ENCODE measurements at places on chromosomes 7 and 10.

DNA sequence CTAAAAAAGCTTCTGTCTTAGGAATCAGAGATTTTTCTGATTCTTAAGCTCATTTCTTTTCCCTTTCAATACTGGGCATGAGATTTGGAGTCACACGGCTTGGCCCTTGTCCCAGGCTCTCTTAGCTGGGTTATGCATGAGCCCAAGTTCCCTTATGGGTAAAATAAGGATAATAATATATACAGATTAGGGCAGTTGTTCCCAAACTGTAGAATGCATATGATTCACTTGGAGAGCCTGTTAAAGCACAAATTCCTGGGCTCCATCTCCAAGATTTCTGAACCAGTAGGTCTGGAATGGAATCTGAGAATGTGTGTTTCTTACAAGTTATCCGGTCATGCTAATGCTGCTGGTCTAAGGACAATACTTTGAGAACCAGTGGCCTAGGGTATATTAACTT, 154.0 kb downstream of the REEP3 start:
- DNase-seq = no peak

DNA sequence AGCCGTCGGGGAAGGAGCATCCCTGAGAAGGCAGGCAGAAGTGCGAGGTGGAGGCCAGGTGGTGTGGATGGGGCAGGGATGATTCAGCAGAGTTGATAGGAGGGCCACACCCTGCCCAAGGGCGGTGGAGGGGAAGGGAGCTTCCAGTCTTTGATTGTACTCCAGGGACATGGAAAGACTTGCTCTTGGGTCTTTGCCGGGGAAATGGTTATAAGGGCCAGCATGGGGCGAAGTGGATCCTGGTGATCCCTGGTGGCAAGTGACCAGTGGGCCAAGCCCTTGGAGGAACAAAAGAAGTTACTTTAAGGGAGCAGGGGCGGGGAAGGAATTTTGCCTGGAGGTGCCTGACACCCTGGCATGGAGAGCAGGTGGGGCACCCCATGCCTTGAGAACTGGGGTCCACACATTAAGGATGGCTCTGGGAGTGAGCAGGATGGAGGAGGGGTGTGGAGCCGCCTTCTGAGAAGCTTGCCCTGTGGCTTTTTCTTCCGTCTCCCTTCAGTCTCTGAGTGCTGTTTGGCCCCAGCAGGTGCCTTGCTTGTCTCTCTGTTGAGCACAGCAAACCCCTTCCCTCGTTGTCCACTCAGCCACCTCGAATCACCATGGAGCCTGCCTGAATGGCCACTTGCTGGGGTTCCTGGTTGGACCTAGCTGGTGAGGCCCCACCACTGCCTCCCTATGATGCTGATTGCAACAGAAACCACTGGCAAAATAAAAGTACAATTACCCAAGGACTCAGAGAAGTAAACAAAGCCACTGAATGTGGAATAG, 83.9 kb downstream of the RAMP3 start:
- no peak for DNase-seq

- no peak for DNase-seq
Observed at GRCh38 chr10:33101392-33101787, 143.4 kb upstream of the ITGB1 start.

- DNase-seq = no peak
Observed at GRCh38 chr10:48767373-48768143, 82.9 kb downstream of the WDFY4 start.

- no peak for DNase-seq
Observed at GRCh38 chr7:150003304-150003810, 129.6 kb downstream of the ATP6V0E2 start.

- no peak for DNase-seq
Observed at GRCh38 chr10:62907470-62908212, 91.5 kb upstream of the EGR2 start.

DNA sequence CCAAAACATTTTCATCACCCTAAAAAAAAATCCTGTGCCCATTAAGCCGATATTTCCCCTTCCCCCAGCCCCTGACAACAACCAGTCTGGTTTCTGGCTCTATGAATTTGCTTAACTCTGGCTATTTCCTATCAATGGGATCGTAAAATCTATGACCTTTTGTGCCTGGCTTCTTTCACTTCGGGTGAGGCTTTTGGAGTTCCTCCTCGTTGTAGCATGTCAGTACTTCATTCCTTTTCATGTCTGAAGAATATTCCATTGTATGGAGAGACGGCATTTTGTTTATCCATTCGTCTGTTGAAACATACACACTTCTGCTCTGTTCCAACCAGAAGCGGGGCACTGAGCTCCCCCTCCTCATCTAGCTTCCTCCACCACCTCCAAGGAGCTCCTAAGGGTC, 29.5 kb downstream of the TACC2 start:
- no peak for DNase-seq

DNA sequence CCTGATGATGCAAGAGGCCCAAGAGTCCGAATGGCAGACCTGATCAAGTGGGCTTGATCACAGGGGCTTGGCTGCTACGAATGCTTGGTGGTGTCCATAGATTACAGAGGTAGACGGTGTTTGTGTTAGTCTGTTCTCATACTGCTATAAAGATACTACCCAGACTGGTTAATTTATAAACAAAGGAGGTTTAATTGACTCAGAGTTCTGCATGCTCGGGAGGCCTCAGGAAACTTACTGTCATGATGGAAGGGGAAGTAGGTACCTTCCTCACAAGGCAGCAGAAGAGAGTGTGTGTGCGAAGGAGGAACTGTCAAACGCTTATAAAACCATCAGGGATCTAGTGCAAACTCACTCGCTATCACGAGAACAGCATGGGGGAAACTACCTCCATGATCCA, 268.9 kb upstream of the KLF6 start:
- DNase-seq = no peak

- DNase-seq = no peak
Observed at GRCh38 chr10:69728335-69728870, 73.3 kb upstream of the COL13A1 start.

- no peak for DNase-seq
Observed at GRCh38 chr10:60777696-60778213, 523 bp upstream of the CDK1 start.

- DNase-seq = no peak
Observed at GRCh38 chr7:139591550-139592195, 68.2 kb downstream of the CLEC2L start.

GRCh38 chr7:36285276-36285675, 104.4 kb upstream of the ANLN start:
- DNase-seq = no peak

- no peak for DNase-seq
Observed at GRCh38 chr10:90579602-90580242, 278.1 kb downstream of the HTR7 start.

DNA sequence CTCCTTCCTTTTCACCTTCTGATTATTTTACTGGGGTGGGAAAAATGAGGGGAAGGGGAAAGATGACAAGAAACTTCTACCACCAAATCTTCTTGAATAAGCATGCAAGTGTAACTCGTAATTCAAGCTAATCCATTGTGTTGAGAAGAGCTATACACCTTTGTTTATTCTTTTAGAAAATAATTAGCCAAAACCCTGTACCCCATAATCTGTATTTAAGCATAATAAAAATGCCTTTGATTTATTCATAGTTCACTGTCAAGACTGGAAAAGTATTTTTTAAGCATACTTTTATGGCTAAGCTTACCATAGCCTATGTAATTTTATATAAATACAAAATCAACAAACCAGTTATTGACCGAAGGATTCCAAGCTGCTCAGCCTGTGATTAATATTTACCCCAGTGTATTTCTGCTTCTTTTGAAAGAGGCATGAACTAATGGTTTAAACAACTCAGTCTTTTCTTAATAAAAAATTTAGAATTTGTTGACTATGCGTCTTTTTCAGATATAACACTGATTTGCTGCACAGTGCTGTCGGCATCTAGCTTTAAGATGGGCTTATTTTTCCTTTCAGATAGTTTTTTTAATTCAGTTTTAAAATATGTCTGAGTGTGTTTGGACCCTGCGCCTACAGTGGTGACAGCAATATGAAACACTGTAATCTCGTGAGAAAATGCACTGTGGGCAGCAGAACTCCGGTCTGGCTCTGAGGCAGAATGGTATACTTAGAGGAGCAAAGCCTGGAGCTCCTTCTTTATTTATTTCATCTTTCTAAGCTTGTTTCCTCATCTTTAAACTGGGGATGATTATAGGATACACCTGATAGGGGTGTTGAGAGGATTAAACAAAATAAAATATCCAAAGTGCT, 238.8 kb upstream of the LRGUK start:
- DNase-seq = no peak

- DNase-seq = peak; percentile 28
Observed at GRCh38 chr7:105990727-105991453, 27.8 kb downstream of the CDHR3 start.

DNA sequence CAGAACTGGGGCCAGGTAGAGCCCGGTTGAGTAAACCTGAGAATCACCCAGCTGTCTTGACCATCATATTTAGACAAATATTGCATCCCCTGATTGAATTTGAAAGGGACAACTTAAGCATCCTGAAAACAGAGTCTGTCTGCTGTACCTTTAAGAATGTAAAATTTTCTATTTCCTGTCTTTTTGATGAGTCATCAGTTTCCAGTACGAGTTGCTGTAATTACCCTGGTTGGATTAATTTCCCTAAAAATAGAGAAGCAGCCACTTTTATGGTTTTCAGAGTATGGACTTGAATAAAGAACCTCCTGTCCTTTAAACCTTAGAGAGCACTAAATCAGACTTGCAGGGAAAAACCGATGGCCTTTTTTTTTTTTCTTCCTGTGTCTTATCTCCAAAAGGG, 164.6 kb upstream of the SH2B2 start:
- DNase-seq = no peak

DNA sequence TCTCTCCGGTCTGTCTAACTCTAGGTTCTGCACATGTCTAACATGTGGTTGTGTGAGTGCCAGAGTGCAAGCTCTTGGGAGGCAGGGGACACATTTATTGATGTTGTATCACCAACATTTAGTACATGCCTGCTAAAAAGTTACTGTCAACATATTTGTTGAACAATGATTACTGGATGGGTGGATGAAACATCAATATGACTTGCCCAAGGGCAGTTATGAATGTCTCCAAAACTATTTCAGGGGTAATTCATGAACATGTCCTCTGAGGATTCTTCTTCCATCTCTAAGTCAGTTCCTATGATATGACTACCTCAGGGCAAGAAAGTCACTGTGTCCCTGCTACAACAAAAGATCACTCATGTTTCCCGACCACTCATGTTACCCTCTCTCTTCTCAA, 91.3 kb upstream of the STEAP1B start:
- DNase-seq = no peak

GRCh38 chr7:75819711-75820110, 6.1 kb upstream of the CCL24 start:
- DNase-seq = no peak

GRCh38 chr10:130326954-130327353, 190.8 kb downstream of the GLRX3 start:
- no peak for DNase-seq

DNA sequence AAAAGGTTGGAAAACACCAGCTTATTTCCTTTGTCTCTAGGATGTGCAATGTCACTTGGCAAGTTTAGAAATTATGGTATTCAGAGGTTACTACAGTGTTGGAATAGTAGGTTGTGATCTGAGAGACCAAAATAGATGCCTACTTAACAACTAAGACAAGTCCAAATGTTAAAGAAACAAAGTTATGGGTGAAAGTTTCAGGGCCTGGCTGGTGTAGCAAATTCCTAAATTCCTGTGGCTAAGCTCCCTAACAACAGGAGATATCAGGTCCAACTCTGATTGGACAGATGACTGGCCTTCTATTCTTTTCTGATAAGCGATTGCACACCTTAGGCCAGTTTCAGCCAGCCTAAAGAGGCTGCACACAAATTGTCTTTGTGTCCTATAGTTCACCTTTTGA, 873.5 kb downstream of the REEP3 start:
- DNase-seq = no peak

GRCh38 chr7:47622946-47623640, 41.2 kb upstream of the TNS3 start:
- DNase-seq = peak; percentile 57

GRCh38 chr10:68506411-68506810, 20.9 kb downstream of the SLC25A16 start:
- DNase-seq = no peak

GRCh38 chr10:114412907-114413797, 8.8 kb upstream of the AFAP1L2 start:
- DNase-seq = no peak

DNA sequence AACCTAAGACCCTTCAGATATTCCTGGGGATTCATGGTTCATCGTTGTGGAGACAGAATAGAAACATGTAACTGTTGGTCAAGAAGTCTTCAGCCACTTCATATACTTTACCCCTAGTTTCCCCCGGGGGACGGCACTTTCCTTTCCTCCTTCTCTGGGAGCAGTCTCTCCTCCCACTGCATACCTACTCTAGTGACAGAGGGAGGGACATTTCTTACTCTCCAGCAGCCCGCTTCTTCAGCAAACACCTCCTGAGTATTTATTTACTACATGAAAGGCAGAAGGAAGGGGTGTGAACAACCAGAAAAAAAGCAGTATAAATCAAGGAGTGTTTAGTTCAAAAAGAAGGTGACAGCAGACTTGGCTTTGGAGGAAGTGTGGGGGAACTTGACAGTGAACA, 69.0 kb downstream of the LHFPL3 start:
- no peak for DNase-seq

- no peak for DNase-seq
Observed at GRCh38 chr7:37493123-37493522, 44.5 kb upstream of the ELMO1 start.

GRCh38 chr7:154583454-154583853, 419.5 kb downstream of the PAXIP1 start:
- DNase-seq = no peak

DNA sequence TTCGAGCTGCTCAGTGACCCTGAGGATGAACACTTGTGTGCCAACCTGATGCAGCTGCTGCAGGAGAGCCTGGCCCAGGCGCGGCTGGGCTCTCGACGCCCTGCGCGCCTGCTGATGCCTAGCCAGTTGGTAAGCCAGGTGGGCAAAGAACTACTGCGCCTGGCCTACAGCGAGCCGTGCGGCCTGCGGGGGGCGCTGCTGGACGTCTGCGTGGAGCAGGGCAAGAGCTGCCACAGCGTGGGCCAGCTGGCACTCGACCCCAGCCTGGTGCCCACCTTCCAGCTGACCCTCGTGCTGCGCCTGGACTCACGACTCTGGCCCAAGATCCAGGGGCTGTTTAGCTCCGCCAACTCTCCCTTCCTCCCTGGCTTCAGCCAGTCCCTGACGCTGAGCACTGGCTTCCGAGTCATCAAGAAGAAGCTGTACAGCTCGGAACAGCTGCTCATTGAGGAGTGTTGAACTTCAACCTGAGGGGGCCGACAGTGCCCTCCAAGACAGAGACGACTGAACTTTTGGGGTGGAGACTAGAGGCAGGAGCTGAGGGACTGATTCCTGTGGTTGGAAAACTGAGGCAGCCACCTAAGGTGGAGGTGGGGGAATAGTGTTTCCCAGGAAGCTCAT, 1.1 kb downstream of the DDIT4 start:
- DNase-seq = peak; percentile 83

- DNase-seq = no peak
Observed at GRCh38 chr10:114766470-114766869, 55.1 kb upstream of the FHIP2A start.

- no peak for DNase-seq
Observed at GRCh38 chr7:155300641-155301452, 3.2 kb downstream of the INSIG1 start.

GRCh38 chr10:103734731-103735130, 120.6 kb downstream of the SH3PXD2A start:
- DNase-seq = no peak

- no peak for DNase-seq
Observed at GRCh38 chr7:40057292-40057691, 77.1 kb downstream of the MPLKIP start.
